ENCODE measurements at places on chromosomes 5 and 9. TPM values are rescaled to one million over a fixed set of nuclear protein-coding genes. Genes with fewer than 3 reads are reported as not detected.

- H3K36me3 ChIP-seq, result peaks cover 30% of the 10 kb centered on the region
- H3K4me3 ChIP-seq, result no peak overlapping the region
- no peaks in the 10 kb centered on the region for H3K27me3 ChIP-seq
- no peaks in the 10 kb centered on the region for H3K4me1 ChIP-seq
- no peak overlapping the region for H3K27ac ChIP-seq
Measured at GRCh38 chr5:179332741-179333290, 12.4 kb downstream of the ADAMTS2 start.

PIP5KL1 gene
- total RNA-seq, result 3.5 TPM

PPP6C gene
- 40.9 TPM for total RNA-seq

ISL1 gene
- total RNA-seq, result not detected

GRCh38 chr5:79516986-79517385 is 3.1 kb upstream of the HOMER1 start:
- H3K36me3 ChIP-seq, result no peaks in the 10 kb centered on the region
- no peaks in the 10 kb centered on the region for H3K27me3 ChIP-seq
- H3K4me1 ChIP-seq, result peaks cover 11% of the 10 kb centered on the region
- no peak overlapping the region for H3K27ac ChIP-seq

Measured in osteoblast (primary cell).